ENCODE measurements at places on chromosomes 5 and 9. TPM values are rescaled to one million over a fixed set of nuclear protein-coding genes. Genes with fewer than 3 reads are reported as not detected.

The SLC6A19 gene
- not detected for total RNA-seq

The AK1 gene
- total RNA-seq = 28.4 TPM

The GNAQ gene
- 169 TPM for total RNA-seq

The ISCA1 gene
- 94.2 TPM for total RNA-seq

The DOCK8 gene
- total RNA-seq = 3.6 TPM

Measured in occipital lobe (tissue), 3 donors.